ENCODE measurements at places on chromosomes 2 and 18.

- no peak for DNase-seq
These were observed 40.9 kb downstream of the ARHGEF33 start for GRCh38 chr2:38930600-38930999.

DNA sequence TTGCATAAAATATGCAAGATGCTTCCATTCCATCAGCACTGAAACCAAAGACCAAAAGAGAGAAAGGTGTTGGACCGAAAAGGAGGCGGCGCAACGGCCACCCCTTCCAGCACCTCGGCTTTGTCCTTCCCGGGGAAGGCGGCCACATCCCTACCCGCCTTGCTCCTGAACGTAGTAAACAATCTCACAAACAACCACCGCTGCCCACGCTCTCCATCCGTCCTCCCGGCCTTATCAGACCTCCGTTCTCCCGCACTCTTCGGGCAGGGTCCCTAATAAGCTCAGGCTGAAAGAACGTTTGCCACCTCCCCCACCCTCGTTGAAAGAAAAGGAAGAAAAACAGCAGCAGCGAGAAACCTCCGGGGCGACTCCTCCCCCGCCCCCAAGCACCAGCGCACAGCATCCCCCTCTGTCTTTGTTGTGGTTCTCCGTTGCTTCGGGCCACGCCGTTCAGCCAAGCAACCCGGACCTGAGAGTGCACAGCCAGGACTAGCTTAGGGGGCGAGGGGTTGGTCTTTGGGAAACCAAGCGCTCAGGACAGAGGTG is 4.4 kb downstream of the EVX2 start:
- no peak for DNase-seq

- no peak for DNase-seq
These were observed 105.6 kb upstream of the NDUFV2 start for GRCh38 chr18:8996771-8997432.

DNA sequence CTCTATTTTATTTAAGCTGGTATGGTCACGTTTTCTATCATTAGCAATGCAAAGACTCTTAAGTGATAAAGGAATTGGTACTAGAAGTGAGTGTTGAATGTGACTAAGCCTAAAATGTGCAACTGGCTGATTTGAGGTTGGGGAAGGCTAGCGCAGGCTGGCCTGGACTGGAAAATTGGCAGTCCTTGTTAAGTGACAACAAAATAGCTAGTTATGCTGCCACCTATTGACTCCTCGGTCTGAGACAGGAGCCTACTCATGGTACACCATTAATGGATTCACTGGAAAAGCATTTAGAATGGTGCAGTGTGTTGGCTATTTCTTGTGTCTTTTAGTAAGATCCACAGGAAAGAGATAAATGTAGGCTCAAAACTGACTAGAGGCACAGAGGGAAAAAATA is 5.7 kb upstream of the WIPF1 start:
- no peak for DNase-seq

DNA sequence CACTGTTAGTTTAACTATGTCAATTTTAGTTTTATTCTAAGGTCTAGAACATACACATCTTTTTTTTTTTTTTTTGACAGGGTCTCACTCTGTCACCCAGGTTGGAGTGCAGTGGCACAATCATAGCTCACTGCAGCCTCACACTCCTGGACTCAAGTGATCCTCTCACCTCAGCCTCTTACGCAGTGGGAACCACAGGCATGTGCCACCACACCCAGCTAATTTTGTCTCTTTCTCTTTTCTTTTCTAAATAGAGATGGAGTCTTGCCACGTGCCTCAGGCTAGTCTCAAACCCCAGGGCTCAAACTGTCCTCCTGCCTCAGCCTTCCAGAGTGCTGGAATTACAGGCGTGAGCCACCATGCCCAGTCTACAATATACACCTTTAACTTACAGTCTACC is 69.5 kb upstream of the CHRNA1 start:
- no peak for DNase-seq

DNA sequence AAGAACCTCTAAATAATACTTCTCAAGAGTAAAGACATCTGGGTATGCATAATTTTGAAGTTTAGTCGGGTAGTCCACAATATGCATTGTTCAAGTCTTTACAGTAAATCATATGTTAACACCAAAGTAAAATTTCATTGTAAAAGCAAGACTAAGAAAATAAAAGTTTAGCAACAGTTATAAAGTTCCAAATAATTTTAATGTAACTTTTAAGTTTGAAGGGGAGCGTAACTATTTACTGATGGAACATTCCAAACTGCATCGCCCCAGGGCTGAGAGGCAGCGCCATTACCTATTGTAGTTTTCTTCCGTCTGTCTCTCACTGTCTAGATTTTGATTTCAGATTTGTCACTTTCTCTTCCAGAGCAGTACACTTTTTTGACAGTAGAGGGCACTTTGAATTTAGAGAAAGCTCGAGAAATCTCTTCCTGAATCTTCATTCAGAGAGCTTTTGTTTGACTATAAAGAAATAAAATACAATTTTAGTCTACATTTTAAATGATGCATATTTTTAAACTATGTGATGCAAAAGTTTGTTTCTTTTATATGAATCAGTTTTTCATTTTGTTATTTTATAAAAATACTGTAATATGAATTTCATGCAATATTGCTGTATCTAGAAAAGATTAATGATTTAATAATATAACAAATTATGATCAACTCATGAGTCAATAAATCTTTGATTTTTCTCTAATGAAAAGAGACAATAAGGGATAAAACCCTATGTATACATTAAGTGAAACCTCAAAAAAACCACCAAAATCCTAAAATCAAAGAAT is 389.8 kb downstream of the FIGN start:
- no peak for DNase-seq

DNA sequence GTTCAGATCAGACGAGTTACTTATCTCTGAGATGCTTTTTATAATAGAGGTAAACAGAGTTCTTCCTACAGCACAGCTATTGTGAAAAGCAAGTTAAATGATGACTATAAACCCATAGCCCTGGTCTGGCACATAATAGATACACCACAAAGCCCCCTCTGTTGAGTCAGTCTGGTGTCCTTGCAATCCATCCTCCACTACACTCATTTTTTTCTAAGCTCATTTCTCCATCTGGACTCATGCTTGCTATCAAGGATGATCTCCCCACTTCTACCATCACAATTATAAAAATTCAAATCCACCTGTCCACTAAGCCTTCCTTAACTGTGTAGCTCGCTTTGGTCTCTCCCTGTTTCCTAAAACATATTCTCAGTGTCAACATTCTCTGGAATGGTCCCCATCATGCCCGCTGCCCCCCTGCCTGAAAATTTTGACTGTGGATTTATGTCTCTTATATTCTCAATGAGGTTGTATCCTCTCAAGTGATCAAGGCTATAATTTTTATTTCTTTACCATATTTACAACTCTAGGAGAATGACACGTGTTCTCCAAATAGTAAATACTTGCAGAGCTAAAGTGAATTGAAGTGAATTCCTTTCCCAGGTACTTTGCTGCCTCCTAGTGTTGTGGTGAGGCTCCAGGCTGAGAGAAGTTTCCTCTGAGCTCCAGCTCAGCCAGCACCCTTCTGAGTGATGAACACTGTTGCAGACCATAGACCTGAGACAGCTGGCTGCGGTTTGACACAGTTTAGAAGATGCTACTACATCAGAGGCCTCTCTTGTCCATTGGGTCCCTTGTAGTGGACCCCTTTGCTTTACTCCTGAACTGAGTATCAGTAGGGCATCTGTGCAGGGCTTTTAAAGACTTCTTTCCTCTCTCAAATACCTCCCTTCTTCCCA is 108.7 kb downstream of the DPP10 start:
- DNase-seq = no peak

DNA sequence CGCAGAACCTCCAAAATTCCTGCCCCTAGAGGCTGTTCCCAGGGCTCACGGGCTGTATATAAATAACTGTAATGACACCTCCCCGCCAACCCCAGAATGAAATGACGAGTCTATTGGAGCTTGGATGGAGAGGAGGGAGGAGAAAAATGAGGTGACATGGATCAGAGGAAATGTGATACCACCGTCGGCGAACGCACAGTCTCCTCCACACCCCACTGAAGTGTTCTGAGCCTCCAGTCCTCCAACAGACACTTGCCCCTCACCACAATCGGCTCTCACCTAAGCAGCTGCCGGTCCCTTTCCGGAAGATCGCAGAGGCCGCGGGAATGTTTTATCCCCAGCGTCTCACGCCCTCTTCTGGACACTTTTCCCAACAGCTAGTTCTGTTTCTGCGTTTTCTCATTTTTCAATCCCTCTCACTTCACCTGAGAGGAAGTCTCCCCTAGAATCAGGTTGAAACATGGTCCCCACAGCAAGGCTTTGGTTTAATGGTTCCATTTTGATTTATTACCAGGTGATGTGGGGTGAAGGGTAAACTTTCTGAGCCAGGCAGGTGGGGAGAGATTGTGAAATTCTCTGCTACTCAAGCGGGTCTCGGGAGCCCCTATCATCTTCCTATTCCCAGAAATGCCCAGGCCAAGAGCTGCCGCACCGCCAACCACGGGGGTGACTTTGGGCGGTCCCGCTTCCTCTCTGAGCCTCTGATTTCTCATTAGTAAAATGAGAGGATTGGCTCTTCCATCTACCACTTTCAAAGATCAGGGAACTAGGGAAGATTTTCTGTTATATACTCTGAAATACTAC is 9.1 kb upstream of the MYO5B start:
- no peak for DNase-seq

DNA sequence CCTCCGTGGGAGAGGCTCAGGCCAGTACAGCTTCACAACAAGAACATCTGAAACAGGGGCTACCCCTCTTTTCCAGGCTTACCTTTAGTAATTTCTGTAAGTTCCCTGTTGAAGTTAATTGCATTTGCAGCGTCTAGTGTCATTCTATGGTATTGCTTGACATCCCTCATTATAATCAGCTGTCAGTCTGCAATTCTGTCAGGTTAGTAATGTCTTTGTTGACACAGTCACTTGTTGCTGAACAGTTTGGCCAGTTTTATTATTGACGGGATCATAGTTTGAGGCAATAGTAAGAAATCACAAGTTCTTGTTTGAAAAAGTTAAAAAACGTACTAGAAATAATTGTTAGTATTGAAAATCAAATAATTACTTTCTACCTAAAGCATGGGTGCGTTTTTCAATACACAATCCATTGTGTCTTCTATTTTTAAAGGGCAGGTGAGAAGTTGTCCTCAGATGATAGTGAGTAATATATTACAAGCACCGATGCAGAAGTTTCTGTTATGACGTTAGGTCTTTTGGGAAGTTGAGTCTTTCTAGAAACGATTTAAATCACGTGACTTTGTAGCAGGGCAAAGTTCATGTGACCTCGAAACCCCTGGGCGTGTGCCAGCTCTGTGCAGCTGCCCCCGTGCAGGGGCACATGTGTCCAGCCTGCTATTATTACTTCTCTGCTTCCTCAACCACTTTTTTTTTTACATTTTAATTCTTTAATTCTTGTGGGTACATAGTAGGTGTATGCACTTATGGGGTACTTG is 49.5 kb upstream of the MBP start:
- DNase-seq = no peak

DNA sequence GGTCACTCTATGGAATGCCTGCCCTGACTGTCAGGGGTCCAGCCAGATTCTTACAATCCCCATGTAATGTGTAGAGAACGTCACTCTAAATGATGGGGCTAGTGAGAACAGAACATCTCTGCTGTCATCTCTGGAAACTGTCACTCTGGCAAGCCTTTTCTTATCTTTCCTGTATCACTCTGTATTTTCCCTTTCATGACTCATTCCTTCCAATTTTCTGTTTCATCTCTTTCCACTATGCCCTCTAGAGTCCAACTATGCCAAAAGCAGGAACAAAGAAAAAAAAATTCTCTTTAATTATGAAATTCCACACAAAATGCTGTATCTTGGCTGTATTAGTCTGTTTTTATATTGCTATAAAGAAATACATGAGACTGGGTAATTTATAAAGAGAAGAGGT is 608.8 kb downstream of the ADCYAP1 start:
- no peak for DNase-seq

DNA sequence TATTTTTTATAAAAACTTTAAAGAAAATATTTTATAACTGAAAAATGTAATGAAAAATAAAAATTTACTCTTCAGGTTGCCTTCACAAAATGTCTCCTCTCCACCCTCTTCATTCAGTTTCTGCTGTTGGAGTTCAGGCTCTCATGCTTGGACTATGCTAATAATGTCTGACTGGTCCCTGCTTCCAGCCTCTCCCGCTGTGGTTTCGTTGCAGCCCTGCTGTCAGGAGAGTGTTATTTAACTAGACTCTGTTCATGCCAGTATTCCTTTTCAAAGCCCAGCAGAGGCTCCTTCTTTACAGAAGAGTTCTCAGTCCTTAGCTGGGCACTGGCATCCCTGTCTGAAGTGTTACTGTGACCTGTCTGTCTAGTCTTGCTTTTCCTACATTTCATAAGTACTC is 40.4 kb downstream of the CLIP4 start:
- no peak for DNase-seq

DNA sequence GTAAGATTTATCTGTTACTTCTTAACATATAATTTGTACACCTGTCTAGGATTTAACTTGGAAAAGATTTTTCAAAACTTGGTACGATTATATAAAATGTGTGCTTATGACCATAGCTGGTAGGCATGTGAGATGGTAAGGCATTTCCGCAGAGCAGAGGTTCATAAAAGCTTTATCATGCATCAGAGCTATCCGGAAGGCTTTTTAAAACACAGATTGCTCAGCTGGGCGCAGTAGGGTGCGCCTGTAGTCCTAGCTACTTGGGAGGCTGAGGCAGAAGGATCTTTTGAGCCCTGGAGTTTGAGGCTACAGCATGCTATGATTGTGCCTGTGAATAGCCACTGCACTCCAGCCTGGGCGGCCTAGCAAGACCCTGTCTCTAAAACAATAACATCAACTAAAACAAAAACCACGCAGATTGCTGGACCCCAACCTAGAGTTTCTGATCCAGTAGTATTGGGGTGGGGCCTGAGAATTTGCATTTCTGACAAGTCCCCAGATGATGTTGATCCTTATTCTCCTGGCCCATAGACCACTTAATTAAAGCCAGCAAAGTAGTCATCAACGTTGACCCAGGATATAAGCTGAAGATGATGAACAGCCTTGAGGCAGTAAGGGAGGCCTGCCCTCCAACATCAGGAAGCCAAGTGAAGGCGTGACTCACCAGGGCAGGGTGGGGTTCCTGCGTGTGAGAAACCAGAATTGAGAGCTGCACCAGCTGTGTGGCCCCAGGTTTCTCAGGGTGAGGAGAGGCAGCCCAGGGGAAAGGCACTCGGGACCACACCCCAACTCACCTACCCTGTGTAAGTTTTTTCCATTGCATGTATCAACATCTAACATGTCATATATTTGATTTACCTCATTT is 21.6 kb upstream of the SLC20A1 start:
- peak; percentile 55 for DNase-seq
